Activated CD8-positive, alpha-beta memory T cell treated with anti-CD3 and anti-CD28 coated beads for 48 hours (primary cell): ENCODE measurements at places on chromosomes 5 and 9.

DNA sequence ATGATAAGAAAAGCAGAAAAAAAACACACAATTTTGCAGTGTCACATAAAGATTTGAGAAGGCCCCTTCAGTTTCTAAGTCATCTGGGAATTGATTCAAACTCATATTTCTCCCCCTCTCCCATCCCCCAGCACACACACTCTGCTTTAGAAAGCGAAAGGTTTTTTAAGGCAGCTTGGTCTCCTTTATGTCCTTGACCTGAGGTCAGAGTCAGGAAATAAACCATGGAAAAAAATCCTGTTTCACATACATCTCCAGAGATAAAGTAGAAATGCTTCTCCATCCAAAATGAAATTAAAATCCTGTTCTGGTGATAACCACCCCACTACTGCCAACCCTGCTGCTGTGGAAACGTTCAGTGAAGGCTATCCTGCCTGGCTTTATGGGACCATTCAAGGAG, 52.6 kb downstream of the TMEM252 start:
- DNase-seq: no peak

- DNase-seq: peak; percentile 29
These were observed at the start of gene PTGES for GRCh38 chr9:129752900-129753729. Gene PTGES (minus strand): TSS chr9:129753042. CDS start chr9:129753012, 30 bp downstream.

- no peak for DNase-seq
These were observed 5.4 kb upstream of the HBEGF start for GRCh38 chr5:140351609-140352334.

DNA sequence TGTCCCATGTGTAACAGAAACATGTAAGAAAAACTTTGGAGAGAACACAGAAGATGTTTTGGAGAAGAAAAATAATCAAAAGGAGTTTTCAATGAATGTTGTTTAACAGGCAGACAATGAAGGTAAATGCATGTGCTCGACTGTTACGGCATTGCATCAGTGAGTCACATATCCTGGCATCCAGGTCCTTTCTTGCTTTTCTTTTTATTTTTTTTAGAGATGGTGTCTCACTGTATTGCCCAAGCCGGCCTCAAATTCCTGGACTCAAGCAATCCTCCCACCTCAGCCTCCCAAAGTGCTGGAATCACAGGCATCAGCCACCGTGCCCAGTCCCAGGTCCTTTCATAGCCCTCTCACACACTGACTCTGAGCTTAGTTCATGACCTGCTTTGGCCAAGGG, 181.8 kb downstream of the DTWD2 start:
- DNase-seq: no peak

DNA sequence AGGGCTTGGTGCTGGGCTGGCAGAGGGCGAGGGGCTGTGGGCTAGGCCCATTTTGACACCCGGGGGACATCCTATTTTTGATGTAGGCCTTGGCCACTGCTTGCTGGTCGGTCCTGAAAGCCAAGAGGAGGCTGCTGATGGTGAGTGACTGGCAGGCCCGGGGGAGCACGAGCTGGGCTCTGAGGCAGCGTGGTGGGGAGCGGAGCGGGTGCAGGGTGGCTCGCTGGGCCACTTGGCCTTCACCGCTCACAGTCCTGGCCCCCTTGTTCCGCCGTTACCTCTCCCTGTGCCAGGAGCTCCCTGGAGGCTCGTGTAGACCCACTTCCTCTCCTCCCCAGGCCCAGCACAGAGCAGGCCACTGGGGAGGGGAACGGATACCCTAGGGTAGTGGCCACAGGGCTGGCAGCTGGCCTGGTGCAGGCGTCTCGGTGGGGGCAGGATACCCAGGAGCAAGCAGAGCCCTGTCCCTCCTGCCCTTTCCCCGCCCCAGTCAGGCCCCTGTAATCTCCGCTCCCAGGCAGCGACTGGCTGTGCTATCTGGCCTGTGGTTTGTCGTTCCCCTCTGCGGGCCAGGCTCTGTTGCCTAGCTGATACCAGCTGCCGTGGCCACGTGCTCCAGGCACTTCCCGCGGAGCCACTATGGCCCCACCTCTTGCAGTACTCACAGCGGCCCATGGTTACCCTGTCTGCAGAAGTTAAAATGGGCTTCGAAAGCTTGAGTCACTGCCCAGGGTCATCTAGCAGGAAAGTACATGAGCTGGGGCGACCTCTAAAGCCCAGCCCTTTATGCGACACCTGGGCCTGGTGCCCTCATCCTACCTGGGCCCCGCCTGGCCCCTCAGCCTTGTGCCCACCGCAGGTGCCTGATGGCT, 11.7 kb upstream of the DOLPP1 start:
- no peak for DNase-seq

DNA sequence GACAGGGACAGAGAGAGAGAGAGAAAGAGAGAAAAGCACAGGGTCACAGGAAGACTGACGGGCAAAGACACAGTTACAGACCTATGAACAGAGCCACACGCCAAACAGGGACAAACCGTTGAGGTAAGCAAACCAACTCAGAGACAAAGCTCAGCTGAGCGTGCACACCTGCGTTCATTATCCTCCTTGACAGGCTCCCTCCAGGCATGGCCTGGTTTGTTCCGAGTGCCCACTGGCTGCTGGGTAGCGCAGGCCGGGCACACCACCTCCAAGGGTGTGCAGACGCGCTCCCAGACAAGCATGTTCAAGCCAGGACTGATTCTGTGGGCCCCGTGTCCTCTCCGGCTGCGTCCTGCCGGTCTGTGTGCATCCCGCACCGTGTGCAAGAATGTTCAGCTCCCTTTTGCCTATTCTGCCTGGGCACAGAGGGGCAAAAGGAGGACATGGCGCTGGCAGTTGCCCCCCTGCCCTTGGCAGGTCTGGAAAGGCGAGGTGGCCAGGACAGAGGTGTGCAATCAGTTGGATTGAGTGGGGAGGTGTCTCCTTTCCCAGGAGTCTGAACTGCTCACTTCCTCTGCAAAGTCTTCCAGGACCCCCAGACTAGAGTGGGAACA, 467 bp upstream of the SMIM32 start:
- no peak for DNase-seq

DNA sequence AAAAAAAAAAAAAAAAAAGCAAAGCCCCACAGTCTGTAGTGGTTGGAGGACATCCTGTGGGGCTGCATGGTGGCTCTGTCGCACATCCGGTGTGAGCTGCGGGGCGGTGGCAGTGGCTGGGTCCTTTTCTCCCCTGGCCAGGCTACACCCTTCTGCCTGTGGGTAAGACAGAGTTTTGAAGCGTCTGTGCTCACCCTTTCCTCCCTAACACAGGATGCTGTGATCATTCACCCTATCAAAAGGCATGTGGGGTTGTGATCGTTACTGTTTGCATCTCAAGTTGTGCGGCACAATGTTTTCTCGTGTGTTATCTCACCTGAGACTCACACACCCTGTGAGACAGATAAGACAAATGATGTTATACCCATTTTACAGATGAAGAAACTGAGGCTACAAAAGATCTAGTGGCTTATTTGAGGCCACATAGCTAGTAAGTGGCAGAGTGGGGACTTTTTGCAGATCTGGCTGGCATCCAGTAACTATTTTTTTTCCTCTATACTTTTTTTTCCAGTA, 17.5 kb downstream of the IRF1 start:
- DNase-seq: no peak

- no peak for DNase-seq
These were observed 202.9 kb downstream of the MCTP1 start for GRCh38 chr5:95081982-95082381.

DNA sequence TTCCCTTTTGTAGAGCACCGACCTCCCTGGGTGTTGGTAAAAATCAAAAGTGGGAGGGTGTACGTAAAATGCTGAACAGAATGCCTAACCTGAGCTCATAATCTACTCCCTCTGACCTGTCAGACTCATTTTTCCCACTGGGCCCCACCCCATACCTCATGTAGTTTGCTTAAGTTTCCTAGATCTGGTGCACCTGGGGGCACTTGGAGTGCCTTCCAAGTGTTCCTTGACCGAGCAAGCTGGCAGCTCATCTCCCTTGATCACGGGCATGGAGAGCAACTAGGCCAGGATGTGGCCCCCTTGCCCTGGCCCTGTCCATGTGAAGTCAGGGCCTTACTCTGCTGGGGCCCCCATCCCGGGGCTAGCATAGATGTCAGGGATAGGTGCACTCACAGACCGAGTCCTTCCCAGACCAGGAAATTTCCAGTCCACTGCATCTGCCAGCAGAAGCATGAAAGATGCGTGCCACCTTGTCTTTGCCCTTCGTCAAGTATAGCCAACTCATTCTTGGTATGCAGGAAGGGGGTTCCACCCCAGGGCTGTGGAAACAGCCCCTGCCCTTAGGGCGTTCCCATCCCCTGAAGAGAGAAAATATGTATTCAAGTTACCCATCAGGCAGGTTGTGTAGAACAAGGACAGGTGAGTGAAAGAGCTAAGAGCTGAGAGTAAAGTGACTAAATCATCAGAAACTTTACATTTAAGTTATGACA, 41.9 kb downstream of the SLC22A5 start:
- no peak for DNase-seq

DNA sequence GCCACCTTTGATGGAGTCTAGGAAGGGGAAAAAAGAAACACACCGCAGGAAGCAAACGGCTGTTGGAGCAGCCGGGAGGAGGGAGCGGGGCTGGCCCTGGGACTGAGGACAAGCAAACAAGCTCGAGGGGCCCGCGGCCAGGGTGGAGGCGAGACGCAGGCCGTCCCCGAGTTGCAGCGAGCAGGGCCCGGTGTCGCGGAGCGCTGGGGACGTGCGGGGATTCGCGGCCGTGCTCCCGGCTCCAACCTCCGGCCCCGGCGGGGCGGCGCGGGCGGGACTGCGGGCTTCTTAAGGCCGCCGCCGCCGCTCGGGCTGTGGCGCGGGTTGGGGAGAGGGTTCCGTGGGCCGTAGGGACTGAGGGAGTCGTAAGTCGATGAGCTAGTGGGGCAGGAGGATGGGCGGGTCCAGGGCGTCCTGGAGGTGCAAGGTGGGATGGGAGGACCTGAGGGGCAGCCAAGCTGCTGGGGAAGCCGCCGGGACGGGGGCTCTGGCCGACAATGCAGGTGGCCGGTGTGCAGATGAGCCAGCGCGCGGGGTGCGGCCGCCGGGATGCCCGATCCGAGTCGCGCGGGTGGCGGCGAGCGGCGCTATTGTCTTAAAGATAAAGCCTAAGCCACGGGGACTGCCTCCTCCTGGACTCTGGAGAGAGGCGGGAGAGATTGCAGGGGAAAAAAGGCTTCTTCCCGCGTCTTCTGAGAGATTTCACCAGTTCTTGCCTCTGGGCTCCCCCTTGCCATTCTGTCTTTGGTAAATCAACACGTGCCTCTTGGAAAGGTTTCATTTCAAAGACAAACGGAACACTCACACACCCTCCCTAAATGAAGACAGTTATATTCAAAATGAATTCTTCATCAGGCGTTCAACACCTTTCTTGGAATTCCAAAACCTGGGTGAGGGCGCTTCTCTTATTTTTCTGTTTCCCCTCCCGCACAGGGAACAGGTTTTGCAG, 1.6 kb upstream of the HAPLN1 start:
- no peak for DNase-seq

DNA sequence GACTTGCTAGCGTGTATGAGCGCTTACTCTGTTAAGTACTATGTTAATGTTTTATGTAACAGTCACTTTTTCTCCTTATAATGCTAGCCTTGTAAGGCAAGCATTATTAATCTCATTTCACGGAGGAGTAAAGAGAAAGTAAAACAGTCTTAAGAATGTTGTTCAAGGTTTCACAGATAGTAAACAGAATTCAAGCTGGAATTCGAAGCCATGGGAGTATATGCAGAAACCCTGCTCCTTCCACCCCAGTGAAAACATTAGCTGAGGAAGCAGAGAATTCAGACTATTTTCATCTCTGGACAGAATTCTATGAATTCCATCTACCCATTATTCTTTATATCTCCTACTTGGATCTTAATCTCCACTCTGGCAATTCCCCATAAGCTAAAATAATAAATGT, 1028.3 kb upstream of the WWC1 start:
- no peak for DNase-seq

DNA sequence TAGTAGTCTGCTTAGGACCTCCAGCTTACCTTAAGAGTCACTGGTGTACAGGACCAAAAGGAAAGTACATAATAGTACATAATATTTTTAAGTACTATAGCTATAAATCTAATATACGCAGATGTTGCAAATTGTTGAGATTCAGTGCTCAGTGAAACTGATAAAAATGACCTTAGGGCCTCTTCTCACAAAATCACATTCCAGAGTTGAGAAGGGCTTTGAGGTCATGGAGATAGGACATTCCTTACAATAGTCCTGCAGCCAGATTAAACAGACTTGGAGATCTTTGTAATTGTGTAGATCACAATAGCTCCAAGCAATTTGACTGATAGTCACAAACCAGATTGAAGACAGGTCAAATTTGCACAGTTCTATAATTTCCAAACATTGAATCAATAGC, 37.7 kb upstream of the PCSK1 start:
- DNase-seq: no peak

- DNase-seq: no peak
These were observed 91.3 kb downstream of the PDE6A start for GRCh38 chr5:149853331-149853648.

DNA sequence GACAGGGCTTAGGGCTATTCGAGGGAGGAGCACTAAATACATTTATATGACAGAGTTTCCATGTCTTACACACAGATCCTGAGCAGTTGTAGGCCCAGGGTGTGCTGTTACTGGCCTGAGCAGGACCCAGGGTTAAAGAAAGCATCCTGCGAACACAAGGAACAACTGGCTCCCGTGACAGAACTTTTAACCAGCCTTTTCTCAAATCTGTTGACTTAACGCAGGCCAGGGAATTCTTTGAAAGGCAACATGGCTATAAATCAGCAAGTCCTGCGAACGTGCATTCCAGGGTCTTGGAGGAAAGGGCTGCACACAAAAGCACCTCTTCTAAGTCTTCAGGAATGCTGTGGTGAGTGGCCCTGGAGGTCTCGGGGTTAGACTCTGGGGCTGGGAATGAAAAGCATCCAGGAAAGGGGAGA, 45.2 kb upstream of the ANKRD55 start:
- no peak for DNase-seq

GRCh38 chr9:129570450-129571297, 50.2 kb downstream of the C9orf50 start:
- no peak for DNase-seq

- DNase-seq: peak; percentile 74
These were observed 54.1 kb downstream of the DUSP1 start for GRCh38 chr5:172716796-172717313.

- DNase-seq: no peak
These were observed 8.3 kb upstream of the BTNL9 start for GRCh38 chr5:181031716-181032115.

GRCh38 chr9:109166771-109167601, at the start of gene FRRS1L:
Gene FRRS1L (minus strand): TSS chr9:109167249. CDS start chr9:109167138, 111 bp downstream.
- DNase-seq: no peak

- DNase-seq: no peak
These were observed 304.1 kb downstream of the ARRDC3 start for GRCh38 chr5:91079037-91079436.

- DNase-seq: no peak
These were observed 79.1 kb upstream of the ITGA2 start for GRCh38 chr5:52910071-52910470.
